Non-pigmented ciliary epithelial cell (primary cell): ENCODE measurements at places on chromosomes 3 and 15.

DNA sequence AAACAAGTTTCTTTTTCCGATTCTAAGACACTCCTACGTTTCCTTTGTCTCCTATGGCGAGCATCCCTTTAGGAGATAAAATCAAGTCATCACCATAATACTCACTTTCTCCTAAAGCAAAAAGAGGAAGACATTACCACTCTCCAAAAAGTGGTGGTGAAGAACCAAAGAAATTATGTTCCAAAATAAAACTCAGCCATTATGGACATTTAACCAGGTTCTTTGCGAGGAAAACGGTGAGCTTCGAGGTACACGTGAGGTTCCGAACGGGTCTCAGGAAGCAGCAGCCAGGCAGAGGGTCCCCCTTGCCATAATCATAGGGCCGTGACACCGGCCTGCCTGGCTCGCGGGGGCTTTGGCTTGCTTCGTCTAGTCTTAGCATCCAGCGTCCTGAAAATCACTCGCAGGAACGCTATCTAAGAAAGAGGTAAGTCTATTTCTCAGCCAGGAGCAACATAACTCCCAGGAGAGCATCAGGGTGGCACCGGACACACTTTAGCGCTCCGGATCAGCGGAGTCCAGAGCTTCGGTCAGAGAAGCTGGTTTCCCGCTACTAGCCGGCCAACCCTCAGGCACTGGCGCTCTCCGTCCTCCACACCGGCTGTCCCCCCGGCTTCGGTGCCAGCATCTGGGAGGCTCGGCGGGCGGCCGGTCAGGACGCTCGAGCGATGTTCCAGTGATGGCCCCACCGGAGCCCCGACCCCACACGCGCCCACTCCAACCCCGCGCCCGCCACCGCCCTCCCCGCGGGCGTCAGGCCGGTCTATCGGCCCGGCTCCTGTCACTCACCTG lies 581 bp downstream of the IP6K1 start:
- DNase-seq: no peak

DNA sequence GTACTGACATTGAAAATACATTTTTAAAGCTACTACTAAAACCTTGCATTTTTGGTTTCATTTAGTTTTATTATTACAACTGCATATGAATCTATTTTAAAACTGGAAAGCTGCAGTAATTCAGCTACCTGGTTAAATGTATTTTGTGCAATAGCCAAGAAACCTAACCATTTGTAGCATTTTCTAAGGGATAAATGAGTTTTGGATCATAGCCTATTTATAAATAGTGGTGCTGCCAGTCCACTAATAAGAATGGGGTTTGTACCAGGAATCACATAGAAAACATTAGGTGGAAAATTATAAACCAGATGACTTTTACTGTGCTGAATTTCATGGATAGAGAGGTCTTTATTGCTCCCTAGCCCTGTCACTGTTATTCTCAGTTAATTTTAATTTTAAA lies 454.7 kb downstream of the DIPK2A start:
- DNase-seq: no peak

DNA sequence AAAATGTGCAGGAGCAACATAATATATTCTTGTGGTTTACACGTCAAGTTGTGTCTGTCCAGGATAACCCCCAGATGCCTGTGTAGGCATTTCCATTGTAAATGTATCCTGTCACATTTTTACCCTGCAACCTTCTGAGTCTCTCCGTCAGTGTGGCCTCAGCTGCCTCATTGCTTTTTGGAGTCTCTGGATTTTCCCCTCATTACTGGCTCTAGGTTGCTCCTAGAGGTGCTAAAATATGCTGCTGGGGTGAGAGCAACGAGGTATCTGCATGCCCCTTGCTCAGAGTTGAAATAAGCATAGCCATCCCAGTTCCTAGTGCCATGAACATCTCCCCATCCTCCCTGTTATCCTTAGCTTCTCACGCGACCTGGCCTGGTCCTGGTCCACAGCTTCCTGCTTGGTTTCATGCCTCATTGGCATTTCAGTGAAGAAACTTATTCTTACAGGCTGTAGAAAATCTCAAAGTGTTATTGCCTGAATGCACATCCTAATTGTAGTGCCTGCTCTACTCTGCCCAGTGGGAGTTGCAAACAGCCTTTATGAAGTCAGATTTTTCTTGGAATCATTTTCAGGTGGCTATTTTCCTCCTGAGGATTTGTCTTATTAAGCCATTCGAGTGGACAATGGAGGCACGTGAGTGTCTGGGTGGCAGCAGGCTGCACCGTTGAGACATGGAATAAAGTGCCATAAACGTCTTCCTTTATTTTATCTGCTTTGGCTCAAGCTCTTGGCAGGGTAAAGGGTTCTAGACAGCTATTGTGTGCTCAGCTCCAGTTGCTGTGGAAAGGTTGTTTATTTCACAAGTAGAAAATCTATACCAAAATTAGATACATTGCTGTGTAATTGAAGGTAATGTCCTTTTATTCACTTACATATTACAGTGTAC lies 33.2 kb downstream of the OXNAD1 start:
- DNase-seq: no peak

- DNase-seq: no peak
Observed at GRCh38 chr3:104126864-104127553, 1239.7 kb upstream of the ALCAM start.

DNA sequence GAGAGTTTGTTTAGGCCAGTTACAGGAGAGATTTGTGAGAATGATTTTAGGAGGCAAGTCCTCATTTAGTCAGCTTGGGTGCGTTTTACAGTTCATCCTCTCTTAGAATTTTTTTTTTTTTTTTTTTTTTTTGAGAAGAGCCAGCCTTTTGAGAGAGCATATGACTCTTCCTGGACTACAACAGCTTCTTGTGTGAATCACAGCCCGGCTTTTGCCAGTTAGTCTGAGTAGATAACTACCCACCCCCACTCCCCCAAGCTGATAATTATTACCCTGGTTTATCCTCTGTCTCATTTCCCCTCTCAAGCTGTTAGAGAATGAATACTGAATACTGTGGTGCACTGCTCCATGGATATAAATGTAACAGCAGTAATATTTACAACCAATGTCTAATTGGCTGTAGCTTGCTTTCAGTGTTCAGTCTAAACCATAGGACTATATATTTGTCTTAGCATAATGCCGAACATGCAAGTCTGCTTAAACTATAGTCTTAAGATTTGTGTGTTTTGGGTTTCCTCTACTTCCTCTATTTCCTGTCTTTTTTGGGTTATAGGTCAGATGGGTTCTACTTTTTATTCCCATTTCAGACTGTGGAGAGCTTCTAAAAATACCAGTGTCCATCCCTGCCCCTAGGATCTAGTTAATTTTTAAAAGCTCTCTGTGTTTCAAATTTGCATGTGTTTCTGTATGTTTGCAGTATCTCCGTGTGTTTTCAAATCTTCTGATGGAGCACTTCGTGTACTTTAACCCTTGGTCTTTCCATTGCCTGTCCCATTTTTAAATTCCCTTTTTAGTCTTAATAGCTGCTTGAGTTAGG lies 8.0 kb downstream of the CHD2 start:
- DNase-seq: peak; percentile 67

DNA sequence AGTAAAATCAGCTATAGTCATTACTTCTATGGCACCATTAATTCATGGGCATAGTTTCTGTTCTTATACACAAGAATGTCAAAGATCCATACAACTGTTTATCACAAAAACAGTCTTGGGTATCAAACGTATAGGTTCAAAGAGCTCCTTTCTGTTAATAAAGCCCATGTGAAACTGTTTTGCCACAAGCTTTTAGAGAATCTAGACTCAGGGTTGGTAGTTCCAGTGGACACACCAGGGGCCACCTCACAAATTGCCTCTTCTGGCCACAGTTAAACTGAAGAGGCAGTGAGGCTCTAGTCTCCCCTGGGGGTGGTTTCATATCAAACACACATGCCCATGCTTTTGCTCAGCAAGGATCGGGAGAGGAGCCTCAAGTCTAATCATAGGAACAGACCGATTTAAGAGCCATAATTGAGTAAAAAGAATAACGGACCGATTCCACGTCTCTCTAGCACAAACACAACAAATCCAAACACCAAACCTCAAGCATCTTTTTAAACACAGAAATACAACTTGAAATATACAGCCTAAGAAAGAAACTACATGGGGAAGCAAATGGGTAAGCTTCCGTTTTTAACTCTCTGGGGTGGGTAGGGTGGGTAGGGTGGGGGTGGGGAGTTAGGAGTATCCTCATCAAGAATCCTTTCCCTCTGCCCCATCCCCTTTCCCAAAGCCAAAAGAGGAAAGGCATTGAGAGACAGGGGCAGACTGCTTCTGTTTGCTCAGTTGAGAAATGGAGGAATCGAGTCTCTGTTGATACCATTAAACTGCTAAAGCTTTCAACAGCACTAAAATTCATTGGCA lies 443.3 kb downstream of the MAGI1 start:
- DNase-seq: no peak

DNA sequence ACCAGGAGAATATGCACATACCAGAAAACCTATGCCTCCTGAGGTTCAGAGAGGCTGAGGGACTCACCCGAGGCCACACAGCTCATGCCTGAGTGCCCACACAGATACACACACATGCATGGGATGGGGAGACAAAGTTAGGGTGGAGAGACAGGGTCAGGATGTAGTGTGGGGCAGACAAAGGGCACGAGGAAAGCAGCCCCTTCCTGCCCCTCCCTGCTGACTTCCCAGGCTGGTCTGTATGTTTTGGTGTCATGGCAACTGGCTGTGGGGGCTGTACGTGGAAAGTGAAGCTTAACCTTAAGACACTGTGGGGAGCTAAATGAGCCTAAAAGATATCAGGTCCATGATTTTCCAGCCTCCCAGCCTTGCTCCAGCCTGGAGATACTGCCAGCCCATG lies 57.8 kb downstream of the EPHB3 start:
- DNase-seq: no peak

DNA sequence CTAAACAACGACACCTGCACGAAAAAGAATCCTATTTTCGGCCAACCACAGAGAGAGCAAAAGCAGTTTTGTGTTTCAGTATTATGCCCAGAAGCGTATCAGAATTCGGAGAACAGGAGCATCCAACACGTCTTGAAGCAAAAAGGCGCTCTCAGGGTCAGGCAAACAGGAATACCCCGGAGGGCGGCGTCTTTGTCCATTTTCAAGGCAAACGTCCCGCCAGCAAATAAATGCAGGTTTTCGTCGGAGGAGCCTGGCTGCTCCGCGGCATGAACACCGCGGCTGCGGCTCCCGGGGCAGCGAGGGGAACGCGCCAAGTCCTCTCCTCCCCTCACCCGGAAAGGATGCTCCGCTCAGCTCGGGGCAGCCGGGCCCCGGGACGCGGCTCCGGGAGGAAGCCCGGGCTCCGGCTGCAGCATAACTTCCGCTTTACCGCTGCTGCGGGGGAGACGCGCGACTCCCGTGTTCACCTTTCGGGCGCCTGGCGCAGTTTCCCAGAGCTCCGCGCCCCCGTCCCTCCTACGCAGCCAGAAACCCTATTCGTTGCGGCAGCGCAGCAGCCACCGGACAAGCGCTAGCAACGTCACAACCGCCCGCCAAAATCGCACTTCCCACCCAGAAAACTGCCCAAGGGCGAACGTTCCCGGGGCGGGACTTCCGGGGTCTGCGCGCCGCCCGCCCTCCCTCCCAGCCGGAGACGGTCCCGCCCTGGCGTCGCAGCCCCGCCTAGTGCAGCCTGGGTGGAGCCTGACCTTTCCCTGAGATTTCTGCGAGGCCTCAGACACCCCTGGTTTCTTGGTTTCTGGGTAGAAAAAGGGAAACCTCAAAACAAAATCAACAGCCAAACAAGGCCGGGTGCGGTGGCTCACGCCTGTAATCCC lies at the start of gene RNF168:
RNF168 (minus strand) TSS at position 573 of the 881 bp plus-strand sequence. CDS start 595 bp downstream, outside the sequence.
- peak; percentile 74 for DNase-seq

GRCh38 chr3:187612656-187613055 lies 57.5 kb downstream of the SST start:
- no peak for DNase-seq

- peak; percentile 97 for DNase-seq
Observed at GRCh38 chr3:185656321-185656840, 70.3 kb downstream of the SENP2 start.

DNA sequence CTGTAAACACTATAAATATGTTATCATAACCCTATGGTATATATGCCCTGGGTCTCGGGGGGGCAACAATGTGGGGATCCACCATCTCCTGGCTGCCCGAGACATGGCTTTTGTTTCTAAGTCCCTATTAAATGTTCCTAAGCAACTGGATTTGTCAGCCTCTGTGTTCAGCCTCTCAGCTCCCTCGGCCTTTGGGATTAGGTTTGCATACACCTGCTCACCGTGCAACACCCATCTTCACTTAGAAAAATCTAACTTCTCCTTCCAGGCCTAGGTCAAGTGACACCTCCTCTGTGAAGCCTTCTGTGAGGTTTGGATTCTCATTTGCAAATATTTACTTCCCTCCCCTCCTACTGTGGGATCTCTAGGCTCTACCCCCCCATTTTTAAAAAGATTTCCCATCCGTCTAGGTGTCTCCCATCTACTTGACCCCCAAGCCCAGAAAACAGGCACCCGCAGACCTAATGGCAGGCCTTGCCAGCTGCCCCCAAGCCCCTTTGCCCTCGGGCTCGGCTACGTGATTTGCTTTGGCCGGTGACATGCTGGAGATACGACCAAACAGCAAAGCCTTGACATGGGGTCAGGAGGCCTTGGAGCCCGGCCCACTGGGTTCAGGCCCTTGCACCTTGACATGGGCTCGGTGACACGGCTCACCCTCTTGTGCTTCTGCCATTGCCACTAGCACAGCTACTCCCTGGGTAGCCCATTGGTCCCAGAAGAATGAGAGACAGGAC lies 66.0 kb upstream of the BLM start:
- no peak for DNase-seq

GRCh38 chr3:144185276-144185675 lies 213.7 kb downstream of the DIPK2A start:
- no peak for DNase-seq

DNA sequence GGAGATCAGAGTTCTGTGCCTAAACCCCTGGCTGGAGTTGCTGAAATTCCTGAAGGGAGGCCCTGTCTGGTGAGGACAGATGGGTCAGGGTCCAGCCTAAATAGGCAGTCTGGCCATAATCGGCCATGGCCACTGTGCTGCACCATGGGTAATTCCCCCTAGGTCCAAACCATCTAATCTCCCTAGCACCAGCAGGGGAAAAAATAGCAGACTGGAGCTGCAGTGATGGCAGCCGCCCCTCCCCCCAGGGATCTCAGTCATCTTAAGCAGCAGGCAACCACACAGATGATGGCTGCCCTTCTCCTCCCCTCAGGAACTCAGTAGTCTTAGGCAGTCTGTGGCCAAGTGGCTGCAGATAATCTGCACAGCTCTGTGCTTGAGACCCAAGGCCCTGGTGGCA lies 68.4 kb upstream of the CD96 start:
- DNase-seq: no peak

GRCh38 chr15:100330629-100331215 lies 11.1 kb downstream of the ADAMTS17 start:
- no peak for DNase-seq

DNA sequence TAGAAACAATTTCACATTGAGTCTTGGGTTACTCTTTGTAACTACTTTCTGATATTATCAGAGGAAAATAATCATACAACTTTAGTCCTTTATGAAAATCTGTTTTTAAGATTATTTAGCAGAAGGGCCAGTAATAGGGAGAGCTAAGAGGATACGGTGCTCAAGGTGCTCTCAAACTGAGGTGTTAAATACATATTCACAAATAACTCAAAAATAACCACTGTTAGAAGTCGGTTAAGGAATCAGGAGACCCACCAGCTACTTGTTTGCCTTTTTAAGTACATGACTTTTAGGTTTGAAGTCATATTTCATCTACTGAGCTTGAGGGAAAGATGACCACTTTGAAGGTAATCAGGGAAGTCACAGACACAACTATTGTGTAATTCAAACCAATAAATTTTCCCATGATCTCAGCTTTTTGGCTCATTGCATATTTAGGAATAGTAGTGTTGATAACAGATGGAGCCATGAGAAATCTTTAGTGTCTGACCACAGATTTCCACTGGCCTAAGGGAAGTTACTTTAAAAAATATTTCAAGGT lies 1.4 kb upstream of the RSRC1 start:
- no peak for DNase-seq
